ENCODE measurements at places on chromosomes 11 and 22.

- no peak for DNase-seq
These were observed 12.6 kb downstream of the PRSS23 start for GRCh38 chr11:86812981-86813380.

GRCh38 chr22:50710221-50710620, 27.8 kb upstream of the ACR start:
- DNase-seq, result no peak

GRCh38 chr11:110587972-110588371, 124.3 kb downstream of the ARHGAP20 start:
- no peak for DNase-seq

DNA sequence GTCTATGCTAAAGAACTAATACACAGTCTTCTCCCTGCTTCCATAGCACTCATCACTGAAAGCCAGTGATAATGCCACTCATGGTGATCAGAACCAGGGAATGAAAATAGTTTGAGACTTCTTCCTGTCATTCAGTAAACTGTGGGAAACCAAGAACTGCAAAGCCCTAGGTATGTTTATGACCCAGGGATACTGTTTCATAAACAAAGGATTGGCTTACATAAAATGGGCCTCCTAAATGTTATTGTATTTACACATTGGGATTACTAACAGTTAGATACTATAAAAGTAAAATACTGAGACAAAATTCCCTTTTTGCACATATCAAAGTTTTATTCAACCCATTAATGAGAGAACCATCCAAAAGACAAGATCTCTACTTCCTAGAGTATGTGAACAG, 21.3 kb upstream of the CWF19L2 start:
- no peak for DNase-seq

GRCh38 chr11:8260202-8260966, 3.3 kb downstream of the LMO1 start:
- DNase-seq, result no peak

GRCh38 chr11:13009476-13009920, 382 bp downstream of the RASSF10 start:
- DNase-seq, result no peak

GRCh38 chr11:106493751-106494150, 416.3 kb downstream of the AASDHPPT start:
- DNase-seq, result no peak

GRCh38 chr22:43262990-43263644, 76.2 kb upstream of the TTLL12 start:
- peak; percentile 45 for DNase-seq

- DNase-seq, result no peak
These were observed 913.8 kb upstream of the CHORDC1 start for GRCh38 chr11:91136631-91137030.

GRCh38 chr11:40302669-40303068, 1156.8 kb downstream of the LRRC4C start:
- DNase-seq, result no peak

DNA sequence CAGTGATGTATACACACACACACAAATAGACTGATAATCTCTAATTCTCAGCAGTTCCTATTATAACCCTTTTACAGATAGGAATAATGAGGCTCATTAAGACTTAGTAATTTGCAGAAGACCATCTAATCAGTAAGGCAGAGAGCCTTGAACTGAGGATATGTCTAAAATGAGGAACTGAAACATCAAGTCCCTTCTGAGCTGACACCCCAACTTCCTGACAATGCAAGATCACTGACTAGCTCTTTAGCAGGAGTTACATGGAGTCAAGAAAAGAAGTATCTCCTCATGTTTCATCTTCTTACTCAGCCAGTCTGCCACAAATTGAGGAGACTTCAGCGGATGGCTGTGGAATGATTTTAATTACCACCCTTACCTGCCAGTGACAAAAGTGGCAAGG, 193.0 kb downstream of the MSANTD4 start:
- no peak for DNase-seq

DNA sequence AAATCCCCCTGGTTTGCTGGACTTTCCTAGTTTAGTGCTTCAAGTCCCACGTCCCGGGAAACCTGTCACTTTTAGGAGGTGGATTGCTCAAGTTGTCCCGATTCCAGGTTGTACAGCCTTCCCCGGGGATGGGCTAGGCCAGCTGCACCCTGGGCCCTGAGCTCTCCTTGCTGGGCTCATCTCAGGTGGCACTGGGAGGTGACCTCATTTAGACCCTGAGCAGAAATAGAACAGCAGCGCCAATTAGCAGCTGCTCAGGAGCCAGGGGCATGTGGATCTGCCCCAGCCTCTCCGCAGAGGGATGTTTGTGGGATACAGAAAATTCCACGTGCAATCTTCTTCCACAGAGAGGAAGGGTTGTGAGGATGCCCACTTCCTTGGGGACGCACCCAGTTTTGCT, 9.6 kb upstream of the CERK start:
- no peak for DNase-seq

DNA sequence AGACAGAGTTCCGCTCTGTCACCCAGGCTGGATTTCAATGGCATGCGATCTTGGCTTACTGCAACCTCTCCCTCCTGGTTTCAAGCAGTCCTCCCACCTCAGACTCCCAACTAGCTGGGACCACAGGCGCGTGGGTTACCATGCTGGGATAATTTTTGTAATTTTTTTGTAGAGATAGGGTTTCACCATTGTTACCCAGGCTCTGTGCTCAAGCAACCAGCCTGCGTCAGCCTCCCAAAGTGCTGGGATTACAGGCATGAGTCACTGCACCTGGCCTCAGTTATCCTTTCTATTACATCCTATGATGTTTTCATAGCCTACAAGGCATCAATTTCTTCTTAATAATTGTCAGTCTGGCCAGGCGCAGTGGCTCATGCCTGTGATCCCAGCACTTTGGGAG, 36.5 kb downstream of the LRRC74B start:
- no peak for DNase-seq

DNA sequence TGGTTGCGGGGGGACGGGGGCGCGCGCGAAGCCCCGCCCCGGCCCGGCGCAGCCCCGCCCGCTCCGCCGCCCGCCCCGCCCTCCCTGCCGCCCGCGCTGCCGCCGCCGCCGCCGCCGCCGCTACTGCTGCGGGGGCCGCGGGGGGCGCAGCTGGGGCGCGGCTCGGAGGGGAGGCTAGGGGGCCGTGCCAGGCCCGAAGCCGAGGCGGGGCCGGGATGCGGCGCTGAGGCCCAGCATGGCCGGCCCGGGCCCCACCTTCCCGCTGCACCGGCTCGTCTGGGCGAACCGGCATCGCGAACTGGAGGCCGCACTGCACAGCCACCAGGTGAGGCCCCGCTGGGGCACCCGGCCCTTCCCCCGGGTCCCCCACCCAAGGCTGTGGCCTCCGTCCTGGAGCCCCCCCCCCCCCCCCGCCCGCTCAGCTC, at the start of gene ANKRD13D:
TSS of gene ANKRD13D (plus strand) at position 78 of the 425 bp plus-strand sequence. CDS start at position 236, 158 bp downstream.
- DNase-seq, result no peak

DNA sequence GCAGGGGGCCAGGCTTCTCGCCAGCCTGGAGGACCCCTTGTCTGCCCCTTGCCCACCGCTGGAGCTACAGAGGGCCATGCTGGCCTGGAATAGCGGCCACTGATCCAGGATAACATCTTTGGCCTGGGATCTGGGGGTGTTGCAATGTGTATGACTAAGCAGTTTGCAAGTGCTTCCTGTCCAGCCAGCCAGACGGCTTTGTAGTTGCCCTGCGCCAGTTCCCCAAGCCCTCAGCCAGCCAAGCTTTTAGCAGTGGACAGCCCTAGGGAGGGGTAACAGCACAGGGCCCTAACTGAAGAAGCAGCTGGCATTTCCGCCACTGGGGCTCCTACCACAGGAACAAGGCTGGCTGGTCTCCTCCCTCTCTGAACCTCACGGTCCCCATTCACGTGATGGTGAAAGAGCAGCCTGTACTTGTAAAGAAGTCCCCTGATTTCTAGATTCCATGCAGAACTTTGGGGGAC, 32.1 kb downstream of the UQCR10 start:
- peak; percentile 72 for DNase-seq

- no peak for DNase-seq
These were observed 10.5 kb downstream of the EMID1 start for GRCh38 chr22:29216011-29216872.

GRCh38 chr11:61343792-61344745, 11.0 kb downstream of the TKFC start:
- no peak for DNase-seq

DNA sequence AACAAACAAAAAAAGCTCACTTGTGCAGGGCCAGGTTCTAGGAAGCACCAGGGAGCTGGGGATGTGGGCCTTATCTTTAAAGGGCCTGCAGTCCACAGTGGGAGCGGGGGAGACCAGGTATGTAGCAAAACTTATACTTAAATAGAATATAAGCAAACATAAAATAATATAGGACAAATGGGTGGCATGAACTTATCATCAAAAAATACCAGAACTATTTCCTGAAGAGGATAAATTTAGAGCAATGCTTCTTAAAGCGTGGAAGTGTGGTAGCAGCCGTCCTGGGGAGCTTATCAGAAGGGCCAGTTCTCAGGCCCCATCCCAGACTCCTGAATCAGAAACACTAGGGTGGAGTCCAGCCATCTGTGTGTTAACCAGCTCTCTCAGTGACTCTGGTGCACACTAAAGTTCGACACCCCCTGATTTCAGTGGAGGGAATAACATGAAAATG, 9.3 kb downstream of the VPS26B start:
- no peak for DNase-seq

DNA sequence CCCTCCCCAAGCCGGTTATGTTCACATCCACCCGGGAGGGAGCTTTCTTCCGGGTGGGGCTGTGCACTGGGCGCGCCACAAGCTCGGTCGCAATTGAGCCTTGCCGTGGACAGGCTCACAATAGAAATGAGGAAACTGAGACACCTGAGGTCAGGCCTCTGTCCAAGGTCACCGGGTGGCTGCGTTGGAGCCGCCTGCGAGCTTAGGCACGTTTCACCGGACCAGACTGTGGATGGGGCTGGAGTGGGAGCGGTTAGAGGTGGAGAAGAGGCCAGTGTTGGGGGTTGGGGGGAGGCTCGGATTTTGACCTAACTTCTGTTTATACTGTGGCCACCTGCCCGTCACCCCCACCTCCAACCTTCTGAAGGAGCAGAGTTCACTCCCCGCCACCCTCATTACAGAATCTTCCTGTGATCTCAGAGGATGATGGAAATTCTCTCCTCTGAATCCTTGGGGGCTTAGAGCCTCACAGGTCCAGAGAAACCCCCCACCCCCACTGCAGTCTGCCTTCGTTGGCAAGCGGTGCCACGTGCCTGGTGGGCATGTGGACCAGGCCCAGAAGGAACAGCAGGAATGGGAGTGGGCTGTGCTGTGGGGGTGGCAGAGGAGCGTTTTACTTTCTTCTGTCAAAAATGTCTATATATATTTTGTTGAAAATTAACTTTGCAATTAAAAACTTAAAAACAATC, 631 bp upstream of the NPTXR start:
- no peak for DNase-seq

DNA sequence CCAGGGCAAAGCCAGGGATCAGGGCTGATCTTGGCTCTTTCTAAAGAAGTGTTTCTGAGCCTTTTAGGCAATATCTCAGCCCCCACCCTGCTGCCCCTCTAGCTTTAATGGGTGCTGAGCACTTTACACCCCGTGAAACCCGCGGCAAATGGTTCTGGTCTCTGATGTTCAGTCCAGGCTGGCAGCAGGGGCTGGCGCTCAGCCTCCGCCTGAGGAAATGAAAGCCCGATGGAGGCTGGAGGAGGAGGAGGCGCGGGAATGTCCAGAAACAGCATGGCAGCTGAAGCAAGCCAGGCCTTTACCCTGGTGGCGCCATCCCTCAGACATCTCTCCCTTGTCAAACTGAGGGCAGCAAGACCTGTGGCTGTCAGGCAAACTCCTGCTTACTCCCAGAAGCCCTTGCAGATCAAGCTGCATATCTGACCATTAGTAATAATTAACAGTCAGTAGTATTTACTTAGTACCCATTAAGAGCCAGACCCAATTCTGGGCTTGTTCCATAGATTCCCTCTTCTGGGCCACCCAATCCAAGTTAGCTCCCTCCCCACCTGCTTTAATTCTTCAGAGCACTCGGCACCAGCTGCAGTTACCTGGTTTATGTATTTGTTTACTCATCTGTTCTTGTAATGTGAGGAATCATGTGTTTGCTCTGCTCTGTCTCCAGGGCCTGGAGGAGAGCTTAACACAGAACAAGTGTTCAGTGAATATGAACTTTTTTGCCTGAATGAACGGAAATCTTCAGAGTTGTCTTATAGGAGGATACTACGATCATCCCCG, 15.0 kb upstream of the ALX4 start:
- no peak for DNase-seq

DNA sequence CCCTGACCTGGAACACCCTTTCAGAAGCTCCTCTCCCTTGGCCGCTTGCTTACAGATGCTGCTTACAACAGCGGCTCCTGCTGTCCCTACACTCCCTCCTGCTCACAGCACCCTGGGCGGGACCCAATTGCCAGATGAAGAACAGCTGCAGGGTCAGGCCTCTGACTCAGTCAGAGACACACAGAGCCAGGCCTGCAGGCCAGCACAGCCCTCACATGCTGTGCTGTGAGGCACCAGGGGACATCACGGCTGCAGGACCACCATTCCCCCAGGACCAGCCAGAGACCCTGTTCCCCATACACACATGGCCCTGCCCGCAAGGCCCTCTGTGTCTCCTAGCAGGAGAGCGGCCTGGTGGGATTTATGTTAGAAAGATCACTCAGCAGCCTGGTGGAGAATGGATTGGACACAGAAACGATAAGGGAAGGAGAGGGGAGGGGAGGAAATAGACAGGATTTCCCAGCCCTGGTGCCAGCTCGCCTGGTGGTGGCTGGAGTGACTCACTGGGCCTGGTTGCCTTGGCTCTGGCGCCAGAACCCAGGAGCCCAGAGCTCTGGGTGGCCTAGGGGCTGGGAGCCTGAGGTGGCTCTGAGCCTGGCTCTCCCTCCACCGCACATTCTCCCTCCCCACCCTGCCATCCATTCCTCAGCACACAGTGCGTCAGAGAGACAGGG, 6.7 kb downstream of the CAPN5 start:
- DNase-seq, result no peak

- DNase-seq, result peak; percentile 44
These were observed 27.8 kb upstream of the GRAMD4 start for GRCh38 chr22:46592390-46592872.

DNA sequence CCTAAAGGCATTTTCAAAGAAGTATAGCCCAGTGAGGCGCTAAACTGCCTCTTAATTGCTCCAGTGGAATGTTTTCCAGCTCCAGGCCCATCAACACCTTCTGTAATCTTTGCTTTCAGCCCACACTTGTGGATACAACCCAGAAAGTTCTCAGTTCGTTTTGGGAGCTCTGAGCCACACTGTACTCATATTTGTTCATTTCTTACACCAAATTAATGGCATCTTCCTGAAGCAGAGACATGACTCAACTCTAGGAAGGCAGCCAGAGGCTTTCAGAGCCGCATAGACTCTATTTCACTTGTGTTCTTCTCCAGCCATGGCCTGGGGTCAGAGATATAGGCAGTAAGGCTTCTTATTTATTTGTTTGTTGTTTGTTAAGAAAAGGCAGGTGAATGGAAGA, 175.5 kb upstream of the NCAM1 start:
- DNase-seq, result no peak

Measured in CD4-positive, alpha-beta T cell treated with Interleukin-4 for 1 hour (primary cell).